Activated T-helper 17 cell treated with anti-CD3 and anti-CD28 coated beads, Interleukin-2, amount 50 U/mL, for 72 hours (primary cell): ENCODE measurements at places on chromosomes 7 and 10.

DNA sequence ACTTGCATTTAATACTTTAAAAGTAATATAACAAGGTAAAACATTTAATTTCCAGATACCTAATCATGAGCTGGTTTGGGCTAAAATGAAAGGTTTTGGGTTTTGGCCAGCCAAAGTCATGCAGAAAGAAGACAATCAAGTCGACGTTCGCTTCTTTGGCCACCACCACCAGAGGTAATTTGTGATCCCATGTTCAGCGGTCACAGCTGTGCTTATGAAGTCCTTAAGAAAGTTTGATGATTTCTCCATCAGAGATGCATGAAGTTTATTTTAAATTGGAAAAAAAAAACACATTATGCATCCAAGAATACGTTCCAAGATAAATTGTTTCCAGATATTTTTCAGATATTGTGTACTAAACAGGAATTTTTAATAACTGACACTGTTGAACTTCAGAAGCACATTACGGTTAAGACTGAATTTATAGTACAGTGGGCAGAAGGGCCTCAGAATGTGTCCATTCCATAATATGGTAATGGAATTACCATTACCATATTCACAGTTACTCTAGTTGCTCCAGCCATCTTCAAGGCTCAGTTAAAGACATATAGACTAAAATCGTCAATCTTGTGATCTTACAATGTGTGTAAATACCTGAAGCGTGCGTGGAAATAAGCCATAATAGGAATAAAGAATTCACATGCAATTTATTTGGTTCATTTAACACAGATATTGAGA lies 106.8 kb downstream of the ZMYND11 start:
- no peak for ATAC-seq

GRCh38 chr7:101494602-101495329 lies 132.1 kb downstream of the COL26A1 start:
- ATAC-seq: no peak

- no peak for ATAC-seq
Measured at GRCh38 chr10:58693919-58694318, 181.2 kb downstream of the BICC1 start.

DNA sequence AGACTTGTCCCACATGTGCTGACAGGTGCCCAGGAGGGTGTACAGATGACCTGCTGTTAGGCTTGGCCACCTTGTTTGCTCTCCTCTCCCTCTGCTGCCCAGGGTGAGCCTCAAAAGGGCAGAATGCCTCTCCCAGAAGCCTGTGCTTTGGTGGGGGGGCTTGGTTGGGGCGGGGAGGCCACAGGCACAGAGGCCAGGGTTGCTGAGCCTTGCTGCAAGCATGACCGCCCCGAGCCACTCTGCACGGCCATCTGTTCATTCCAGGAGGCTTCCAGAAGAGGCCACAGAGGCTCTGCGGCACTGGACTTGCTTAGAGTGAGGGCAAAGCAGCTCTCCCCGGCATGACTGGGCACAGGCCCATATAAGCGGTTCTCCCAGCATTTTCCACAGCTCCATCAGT lies 190.8 kb downstream of the GLRX3 start:
- no peak for ATAC-seq

DNA sequence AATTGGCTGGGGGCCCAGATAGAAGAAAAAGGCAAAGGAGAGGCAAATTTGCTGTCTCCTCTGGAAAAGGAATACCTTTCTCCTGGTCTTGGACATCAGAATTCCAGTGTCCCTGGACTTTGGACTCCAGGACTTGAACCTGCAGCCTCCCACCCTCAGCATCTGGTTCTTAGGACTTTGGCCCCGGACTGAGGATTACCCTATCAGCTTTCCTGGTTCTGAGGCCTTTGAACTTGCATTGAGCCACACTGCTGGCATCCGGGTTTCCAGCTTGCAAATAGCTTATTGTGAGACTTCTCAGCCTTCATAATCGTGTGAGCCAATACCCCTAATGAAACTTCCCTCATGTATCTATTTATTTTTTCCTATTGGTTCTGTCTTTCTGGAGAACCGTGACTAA lies 68.3 kb downstream of the DNAH11 start:
- ATAC-seq: no peak

DNA sequence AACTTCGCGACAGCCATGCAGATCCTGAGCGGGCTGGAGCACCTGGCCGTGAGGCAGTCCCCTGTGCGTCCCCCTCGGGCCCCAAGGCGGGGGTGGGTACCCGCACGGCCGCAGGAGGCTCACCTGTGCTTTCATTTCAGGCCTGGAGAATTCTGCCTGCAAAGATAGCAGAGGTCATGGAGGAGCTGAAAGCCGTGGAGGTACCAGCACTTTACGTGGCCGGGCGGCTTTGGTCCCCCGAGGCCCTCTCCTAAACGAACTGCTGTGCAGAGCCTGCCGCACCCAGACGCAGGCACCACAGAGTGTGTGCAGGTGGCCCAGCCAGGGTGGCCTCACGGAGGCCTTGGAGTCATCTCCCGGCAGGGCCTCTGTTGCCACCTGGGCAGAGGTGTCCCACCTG lies 11.1 kb upstream of the UTF1 start:
- no peak for ATAC-seq

GRCh38 chr7:17404006-17404405 lies 105.6 kb downstream of the AHR start:
- no peak for ATAC-seq

- ATAC-seq: peak; percentile 58
Measured at GRCh38 chr10:22475651-22476600, 130.6 kb downstream of the SPAG6 start.

GRCh38 chr7:28246921-28247461 lies 66.4 kb upstream of the JAZF1 start:
- no peak for ATAC-seq

GRCh38 chr10:109593682-109594081 lies 329.6 kb downstream of the XPNPEP1 start:
- ATAC-seq: no peak

GRCh38 chr7:51209426-51209825 lies 107.2 kb downstream of the COBL start:
- ATAC-seq: no peak

DNA sequence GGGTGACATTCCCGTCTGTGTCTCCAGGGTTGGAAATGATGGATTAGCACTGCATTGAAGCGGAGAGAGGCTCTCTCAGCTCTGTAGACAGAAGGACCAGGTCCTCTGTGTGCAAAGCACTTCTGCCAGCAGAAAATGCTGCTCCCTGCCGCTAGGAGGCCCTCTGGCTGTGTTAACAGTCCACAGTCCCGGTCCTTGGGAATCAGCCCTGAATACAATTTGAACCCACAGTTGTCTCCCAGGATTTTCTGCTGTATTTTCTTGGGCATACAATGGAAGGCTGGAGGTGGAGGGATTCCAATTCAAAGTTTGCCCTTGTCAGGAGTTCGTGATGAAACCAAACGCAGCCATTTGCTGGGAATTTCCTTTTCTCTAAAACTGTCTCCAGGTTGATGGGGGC lies 205.2 kb downstream of the GLRX3 start:
- no peak for ATAC-seq

GRCh38 chr7:133344275-133344674 lies 91.4 kb downstream of the EXOC4 start:
- no peak for ATAC-seq

DNA sequence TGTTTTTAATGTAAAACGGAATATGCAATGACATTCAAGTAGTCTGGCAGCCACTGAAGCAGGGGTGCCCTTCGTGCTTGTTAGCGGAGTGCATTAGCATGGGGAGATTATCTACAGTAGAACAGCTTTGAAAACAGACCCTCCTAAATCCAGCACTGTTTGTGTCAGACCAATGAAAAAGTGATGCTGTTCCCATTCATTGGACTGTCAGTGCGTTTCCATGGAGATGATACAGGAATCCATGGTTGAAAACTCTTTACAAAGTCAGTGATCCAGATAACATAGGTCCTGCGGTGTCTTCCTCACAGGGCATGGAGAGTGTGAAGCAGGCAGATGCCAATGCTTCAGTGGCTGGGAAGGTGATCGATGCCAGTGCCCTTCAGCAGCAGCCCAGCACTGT lies 73.6 kb downstream of the ITGB8 start:
- no peak for ATAC-seq

- no peak for ATAC-seq
Measured at GRCh38 chr7:115211171-115211570, 289.3 kb downstream of the MDFIC start.

- ATAC-seq: no peak
Measured at GRCh38 chr7:36496576-36496975, 106.9 kb downstream of the ANLN start.

- ATAC-seq: no peak
Measured at GRCh38 chr10:86944471-86944870, 12.9 kb downstream of the MMRN2 start.

- ATAC-seq: peak; percentile 11
Measured at GRCh38 chr7:21944616-21945453, 864 bp downstream of the CDCA7L start.

GRCh38 chr10:26509307-26509706 lies 71.2 kb downstream of the APBB1IP start:
- no peak for ATAC-seq

- no peak for ATAC-seq
Measured at GRCh38 chr10:124283949-124284250, 134.8 kb downstream of the OAT start.

DNA sequence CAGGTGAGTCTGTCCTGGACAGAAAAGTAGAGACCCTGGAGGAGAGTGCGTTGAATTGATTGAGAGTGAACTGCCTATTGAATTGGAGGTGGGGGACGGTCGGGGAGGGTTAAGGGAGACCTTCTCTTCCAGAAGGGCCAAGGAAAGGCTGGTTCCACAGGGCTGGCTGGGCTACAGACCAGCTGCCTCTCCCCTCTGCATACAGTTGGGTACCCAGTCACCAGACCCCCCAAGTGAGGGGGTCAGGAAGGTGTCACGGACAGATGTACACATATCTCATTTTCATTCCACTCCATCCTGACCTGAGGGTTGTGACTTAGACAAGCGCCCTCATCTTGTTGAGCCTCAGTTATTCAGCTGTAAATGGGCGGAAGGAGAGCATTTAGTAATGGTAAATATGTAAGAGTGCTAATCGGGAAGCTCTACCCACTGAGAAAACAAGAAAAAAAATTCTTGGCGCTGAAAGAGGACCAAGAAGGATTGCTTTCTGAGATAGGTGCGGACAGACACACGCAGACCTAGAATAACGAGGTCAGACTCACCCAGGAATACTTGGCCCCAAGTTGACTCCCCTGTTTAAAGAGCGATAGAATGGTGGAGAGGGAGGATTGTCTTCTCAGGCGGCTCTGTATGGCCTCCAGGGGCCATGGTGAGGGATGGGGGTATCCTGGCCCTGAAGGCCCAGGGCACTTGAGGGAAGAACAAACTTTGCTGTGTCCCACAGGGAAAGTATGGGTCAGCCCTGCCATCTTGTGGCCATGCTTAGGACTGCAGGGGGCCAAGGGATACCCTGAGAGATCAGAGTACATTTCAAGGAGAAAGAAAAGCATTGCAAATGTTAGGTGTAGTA lies 7.2 kb upstream of the MBL2 start:
- peak; percentile 21 for ATAC-seq

DNA sequence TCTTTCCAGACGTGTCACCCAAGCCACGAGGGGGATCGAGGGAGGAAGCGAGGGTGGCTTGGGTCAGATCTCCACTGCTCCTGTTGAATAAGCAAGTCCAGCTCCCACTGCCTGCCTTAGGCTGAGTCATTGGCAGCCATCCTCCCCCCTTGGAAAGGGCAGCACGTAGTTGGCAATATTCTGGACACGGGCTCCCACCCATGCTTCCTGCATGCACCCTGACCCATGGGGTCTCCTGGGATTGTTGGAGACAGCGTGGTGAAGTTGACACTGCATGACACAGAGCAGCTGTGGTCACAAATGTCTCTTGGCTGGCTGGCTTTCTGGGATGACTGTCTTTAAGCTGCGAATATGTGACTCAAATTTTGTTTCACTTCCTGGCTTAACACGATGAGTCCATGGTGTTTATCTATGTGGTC lies 11.2 kb downstream of the BTBD16 start:
- ATAC-seq: peak; percentile 66

GRCh38 chr7:18647582-18647981 lies 152.0 kb downstream of the HDAC9 start:
- no peak for ATAC-seq

DNA sequence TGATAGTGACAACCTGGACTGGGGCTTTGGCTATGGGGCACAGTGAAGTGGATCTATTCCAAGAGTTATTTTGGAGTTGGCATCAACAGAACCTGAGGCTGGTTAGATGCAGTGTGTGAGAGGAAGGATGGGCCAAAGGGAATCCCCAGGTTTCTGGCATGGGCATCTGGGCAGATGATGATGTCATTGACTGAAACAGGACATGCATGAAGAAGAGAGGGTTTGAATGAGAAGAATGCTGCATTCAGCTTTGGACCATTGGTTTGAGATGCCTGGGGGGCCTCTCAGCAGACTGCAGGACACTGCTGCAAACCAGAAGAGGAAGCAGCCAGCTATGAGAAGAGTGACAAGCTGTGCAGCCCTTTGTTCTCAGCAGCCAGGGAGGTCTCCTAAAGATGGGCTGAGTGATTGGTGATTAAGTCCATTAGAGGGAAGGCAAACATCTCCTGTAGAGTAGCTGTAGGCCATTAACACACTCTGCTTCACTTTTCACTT lies 23.1 kb upstream of the PIK3CG start:
- ATAC-seq: no peak

DNA sequence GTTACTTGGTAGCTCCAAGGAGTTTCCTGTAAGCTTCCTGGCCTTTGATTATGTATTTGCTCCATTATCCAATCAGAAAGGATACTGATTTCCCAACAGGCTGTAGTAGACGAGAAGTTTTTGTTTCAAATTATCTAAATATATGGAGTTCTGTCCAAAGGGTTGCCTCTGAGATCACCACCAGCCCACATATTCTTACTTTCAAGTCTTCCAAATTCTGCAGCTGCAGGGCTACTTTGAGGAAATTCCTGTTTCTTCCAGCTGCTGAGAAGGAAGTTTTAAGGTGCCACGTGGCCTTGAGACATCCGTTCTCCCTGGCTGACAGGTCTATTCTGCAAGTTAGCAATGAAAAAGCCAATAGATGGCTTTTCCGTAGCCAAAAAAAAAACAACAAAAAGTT lies 286.0 kb downstream of the TWIST1 start:
- no peak for ATAC-seq

DNA sequence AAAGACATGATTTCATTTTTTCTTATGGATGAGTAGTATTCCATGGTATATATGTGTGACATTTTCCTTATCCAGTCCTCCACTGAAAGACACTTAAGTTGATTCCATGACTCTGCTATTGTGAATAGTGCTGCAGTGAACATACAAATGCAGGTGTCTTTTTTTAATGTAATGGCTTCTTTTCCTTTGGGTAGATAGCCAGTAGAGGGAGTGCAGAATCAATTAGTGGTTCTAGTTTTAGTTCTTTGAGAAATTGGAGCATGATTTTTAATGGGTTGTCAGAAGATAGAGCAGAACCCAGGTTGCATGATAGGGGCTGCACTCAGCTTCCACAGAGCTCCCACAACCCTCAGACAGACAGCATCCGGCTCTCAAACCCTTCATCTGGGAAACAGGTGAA lies 152.9 kb upstream of the PLXDC2 start:
- ATAC-seq: no peak

- no peak for ATAC-seq
Measured at GRCh38 chr10:114532226-114532625, 125.8 kb downstream of the ABLIM1 start.

GRCh38 chr7:27435461-27435860 lies 192.9 kb downstream of the EVX1 start:
- ATAC-seq: no peak
